ENCODE measurements at places on chromosomes 16 and 17.

- DNase-seq: no peak
These were observed 417.8 kb upstream of the TOM1L1 start for GRCh38 chr17:54482843-54483242.

DNA sequence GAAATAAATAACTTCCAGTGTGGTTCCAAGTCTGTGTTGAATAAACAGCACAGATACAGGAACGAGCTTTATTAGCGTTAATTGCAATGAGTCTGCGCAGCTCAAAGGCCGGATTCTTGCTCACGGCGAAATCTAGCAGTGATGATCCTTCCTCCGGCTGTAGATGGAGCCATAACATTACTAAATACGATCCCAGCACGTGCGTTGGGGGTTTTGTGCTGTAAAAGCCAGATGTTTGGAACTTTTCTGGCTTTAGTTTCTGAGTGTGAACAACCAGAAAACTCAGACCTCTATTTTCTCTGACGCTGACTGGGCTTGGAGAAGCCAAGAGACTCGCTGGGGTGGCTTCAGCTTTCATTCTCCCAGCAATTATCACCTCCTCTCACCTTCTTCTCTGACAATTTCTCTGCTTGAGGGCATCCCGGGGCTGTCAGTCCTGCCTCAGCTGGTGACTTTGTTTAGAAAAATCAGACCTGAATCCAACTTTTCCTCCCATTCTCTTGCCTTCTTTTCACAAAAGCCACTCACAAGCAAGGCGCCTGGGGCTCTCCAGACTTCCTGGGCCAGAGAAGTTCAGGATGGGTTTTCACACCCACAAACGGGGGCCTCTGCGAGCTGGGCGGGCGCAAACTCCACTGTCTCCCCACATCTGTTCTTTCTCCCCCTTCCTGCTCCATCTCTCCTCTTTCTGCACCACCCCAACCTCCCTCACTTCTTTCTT, 47.1 kb upstream of the AKTIP start:
- DNase-seq: peak; percentile 45

- no peak for DNase-seq
These were observed 348 bp downstream of the MPP2 start for GRCh38 chr17:43906951-43907424.

DNA sequence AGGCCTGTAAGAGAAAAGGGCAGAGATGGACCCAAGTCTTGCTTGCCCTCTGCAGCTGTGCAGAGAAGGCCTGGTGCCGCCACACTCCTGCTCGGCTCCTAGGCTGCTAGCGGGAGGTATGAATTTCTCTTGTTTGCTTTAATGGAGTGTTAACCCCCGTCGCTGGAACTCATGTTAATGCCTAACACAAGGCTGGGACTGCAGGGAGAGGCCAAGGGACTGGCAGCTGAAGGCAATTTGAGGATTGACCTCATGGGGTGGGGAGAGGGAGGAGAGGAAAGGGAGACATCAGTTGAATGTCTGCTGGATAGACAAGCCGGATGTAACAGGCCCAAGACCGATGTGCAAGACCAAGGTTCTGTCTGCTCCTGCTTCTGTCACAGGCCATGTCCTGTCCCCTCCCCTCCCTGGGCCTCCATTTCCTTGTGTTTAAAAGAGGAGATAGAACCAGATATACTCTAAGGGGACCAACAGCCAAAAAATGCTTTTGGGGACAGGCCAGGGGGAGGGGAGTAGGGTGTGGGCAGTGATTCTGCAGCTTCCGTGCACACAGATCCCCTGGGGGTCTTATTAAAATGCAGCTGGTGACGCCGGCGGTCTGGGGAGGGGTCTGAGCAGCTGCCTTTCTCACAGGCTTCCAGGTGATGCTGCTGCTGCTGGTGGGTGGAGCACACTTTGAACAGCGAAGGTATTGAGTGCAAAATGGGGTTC, 46.7 kb upstream of the TBX2 start:
- no peak for DNase-seq

DNA sequence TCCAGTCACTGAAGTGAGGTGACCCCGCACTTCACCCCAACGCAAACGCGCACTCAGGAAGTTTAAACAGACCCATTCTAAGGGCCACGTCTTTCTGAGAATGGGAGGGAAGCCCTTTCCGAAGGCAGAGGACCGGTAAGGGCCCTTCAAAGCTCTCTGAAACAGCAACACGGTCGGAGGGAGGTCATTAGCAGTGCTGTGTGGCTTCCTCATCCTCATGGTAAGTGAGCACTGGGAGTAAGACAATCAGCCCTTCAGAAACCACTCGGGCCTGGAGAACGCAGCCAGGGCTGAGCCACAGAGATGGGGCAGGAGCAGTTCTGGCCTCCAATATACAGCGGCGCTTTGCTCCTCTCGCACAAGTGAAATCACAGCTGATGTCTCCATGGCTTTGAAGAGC, 23.7 kb downstream of the SRL start:
- no peak for DNase-seq

- no peak for DNase-seq
These were observed 15.0 kb downstream of the TRPV1 start for GRCh38 chr17:3594051-3594800.

DNA sequence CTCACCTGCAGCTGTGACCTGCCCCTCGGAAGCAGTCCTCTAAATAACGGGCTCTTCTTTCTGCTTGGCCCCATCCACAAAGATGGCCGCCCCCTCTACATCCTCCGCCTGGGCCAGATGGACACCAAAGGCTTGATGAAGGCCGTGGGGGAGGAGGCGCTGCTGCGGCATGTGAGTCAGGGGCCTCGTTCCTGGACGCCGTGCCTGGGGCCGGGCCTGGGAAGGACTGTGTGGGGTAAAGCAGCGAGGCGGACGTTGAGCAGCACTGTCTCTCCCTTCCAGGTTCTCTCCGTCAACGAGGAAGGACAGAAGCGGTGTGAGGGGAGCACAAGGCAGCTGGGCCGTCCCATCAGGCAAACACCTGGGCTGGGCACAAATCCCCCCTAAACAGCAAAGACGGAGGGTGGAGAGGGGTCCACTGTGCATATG, 33.1 kb downstream of the NAGPA start:
- no peak for DNase-seq

- DNase-seq: no peak
These were observed 24.7 kb downstream of the LIMD2 start for GRCh38 chr17:63675231-63675606.

GRCh38 chr16:70767377-70768202, 33.4 kb downstream of the VAC14 start:
- no peak for DNase-seq

DNA sequence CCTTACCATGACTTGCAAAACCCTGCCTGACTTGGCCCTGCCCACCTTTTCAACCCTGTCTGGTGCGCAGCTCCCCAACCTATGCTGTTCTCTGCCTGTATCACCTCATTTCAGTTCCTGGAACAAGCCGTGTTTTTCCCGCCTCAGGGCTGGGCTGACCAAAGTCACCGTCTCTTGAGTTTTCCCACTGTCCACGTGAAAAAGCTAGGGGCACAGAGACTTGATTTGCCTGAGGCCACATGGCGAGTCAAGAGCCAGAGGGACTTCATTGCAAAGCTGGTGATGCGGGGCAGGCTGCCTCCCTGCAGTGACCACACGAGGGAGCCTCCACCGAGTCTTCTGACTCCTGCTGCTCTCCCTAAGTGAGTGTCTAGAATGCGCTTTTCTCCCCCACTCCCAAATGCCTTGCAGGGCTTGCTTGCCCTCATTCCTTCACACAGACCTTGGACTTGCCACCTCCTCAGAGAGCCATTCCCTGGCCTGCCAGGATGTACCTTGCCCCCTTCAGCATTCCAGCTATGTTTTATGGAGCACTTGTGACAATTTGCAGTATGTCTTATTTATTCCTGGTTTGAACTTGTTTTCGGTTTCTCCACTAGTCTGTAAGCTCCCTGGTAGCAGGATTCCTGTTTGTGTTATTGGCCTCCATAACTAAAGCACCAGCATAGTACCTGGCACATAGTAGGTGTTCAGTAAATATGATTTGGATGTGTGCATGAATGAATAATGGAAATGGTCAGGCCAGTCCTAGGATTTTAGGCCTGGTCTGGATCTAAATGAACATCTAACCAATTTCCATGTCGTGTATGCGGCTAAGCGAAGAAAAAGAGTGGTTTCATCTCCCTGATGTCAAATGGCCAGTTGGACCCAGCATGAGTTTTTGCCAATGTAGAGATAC, 252.3 kb downstream of the SNX29 start:
- peak; percentile 77 for DNase-seq

- DNase-seq: no peak
These were observed 215.2 kb downstream of the ZFHX3 start for GRCh38 chr16:72832621-72833248.

DNA sequence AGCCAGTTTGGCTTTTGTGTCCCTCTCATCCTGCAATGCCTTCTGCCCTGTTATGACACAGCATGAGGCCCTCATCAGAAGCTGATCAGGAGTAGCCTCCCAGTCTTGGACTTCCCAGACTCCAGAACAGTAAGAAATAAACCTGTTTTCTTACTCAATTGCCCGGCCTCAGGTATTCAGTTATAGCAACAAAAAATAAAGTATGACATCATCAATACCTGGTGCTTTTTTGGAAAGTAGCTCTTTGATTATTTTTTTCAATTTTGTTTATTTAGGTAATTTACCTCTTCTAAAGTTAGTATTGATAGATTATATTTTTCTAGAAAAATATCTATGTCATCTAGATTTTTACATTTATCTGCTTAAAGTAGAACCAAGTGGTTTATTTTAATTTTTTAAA, 112.8 kb upstream of the CES5A start:
- DNase-seq: no peak

DNA sequence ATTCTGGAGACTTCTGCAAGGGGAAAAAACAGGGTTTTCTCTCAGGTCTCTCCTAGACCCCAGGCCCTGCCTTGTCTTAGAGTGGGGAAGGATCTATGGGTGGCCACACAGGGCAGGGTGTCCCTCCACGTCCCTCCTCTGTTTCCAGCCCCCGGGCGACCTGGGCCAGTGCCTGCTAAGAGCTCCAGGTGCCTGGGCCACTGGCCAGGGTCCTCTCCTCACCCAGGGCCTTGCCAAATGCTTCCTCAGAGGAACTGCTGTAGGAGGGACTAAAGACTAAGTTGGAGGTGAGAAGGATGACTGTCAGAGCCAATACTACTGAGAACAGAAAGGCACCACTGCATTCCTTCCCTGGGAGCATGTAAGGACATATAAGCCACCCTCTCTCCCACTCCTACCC, 11.4 kb downstream of the NOS2 start:
- no peak for DNase-seq

- no peak for DNase-seq
These were observed 23.2 kb upstream of the MEAK7 start for GRCh38 chr16:84527532-84528269.

GRCh38 chr17:48759288-48759687, 30.7 kb upstream of the HOXB13 start:
- DNase-seq: no peak

- no peak for DNase-seq
These were observed 22.5 kb upstream of the MEAK7 start for GRCh38 chr16:84526794-84527531.

DNA sequence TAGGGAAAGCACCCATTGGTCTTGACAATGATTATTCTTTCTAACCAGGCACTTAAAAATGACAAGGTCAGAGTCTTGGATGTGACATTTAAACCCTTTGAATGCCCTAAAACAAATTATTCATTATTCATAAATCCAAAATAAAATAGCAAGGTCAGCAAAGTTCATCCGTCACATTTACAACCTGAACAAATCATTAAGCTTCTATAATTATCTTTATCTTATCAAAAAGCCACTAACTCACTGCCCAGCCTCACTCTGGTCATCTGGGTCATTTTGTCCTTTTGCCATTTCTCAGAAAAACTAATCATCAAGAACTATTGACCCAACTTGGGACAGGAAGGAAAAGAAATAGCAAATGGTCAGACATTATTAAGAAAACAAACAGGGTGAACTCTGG, 507.3 kb upstream of the CDH8 start:
- DNase-seq: no peak

- DNase-seq: peak; percentile 99
These were observed at the start of gene RFWD3 for GRCh38 chr16:74666425-74667254. Gene RFWD3, minus strand, starts transcription at chr16:74666877. Its CDS starts 5,428 bp downstream, at chr16:74661449.

DNA sequence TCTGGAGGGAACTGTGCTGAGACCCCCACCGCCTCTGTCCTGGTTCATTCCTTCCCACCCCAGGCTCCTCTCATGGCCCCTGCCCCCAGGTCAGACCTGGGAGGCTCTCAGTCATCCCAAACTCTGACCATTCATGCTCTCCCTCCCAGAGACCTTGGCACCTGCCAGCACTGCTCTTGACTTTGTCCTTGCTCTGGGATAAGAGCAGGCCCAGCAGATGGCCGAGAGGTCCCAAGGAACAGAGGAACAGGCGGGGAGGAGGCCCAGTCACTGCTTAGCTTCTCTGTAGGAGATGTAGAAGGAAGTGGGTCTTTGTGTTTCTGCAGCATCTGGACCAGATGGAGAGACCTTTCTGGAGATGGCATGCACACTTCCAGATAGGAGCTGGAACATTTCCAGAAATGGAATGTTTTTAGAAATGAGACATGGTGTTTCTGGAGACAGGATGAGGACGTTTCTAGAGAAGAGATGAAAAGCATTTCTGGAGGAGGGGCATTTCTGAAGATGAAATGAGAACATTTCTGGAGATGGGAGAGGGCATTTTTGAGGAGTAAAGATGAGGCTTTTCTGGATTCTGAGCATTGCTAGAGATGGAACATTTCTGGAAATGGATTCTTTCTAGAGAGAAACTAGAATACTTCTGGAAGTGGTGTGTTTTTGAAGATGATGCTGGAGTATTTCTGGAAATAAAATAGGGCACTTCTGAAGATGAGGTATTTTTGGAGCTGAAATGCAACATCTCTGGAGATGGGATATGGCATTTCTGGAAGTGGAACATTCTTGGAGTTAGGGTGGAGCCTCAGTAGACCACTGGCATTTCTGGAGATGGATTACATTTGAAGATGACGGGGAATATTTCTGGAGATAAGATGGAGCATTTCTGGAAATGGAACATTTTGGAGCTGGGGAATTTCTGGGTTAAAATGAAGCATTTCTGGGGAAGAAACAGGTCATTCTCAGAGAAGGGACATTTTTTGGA, 55.2 kb downstream of the RAI1 start:
- no peak for DNase-seq

GRCh38 chr16:10817963-10818941, at the start of gene TVP23A:
Gene TVP23A, minus strand, starts transcription at chr16:10818794. Its CDS starts 301 bp downstream, at chr16:10818493.
- no peak for DNase-seq

- no peak for DNase-seq
These were observed 300.7 kb upstream of the TNRC6C start for GRCh38 chr17:77657839-77658238.

GRCh38 chr16:65745-66144, 6.7 kb downstream of the RHBDF1 start:
- peak; percentile 17 for DNase-seq

- peak; percentile 25 for DNase-seq
These were observed 21.2 kb upstream of the MON1B start for GRCh38 chr16:77169650-77170236.

- no peak for DNase-seq
These were observed 32.5 kb downstream of the PHKB start for GRCh38 chr16:47493381-47494337.

DNA sequence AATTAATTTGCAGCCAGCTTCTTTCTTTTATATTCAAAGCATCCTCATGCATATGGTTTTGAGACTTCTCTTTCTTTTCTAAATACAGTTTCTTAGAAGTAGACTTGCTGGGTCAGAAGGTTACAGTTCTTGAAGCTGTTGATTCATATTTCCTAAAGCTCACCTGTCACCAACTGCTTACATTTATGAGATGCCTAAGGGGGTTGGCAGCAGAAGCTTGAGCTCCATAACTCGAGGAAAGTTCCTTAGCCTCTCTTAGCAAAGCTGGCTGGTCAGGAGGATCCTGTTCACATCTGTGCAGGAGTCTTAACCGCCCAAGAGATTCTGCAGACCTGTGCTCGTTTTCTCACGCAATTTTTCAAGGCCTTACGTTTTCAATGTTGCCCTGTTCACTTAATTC, 218.8 kb downstream of the SNX29 start:
- DNase-seq: no peak

Data from SHP77 treated with DMSO at 0.1 percent for 48 hours (cell line).